ENCODE measurements at places on chromosomes 2 and 18.

- peak; percentile 3 for DNase-seq
These were observed 857 bp downstream of the DYM start for GRCh38 chr18:49459404-49460171.

GRCh38 chr2:8478471-8478793 lies 203.4 kb upstream of the ID2 start:
- no peak for DNase-seq

DNA sequence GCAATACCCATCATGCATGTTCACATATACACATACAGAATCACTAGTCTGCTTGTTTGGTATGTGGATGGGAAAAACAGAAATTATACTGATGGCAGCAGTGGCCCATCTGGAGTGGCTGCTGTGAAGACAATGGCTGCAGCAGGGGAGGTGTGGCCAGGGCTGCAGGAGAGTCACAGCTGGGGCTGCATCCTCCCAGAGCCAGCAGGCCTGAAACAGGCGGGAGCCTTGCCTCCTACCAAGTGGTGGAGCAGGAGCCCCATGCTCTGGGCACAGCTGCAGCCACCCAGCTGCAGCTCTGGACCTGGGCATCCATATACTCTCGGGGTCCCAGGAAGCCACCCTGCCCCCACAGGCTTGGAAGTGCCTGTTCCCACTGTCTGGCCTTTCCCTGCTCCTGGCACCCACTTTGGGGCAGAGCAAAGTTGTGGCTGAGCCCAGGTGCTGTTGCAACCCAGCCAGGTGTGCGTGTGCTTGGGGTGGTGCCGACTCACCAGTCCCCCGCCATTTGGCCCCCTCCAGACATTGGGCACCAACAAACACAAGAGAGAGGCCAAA lies 136.6 kb downstream of the SPAG16 start:
- no peak for DNase-seq

DNA sequence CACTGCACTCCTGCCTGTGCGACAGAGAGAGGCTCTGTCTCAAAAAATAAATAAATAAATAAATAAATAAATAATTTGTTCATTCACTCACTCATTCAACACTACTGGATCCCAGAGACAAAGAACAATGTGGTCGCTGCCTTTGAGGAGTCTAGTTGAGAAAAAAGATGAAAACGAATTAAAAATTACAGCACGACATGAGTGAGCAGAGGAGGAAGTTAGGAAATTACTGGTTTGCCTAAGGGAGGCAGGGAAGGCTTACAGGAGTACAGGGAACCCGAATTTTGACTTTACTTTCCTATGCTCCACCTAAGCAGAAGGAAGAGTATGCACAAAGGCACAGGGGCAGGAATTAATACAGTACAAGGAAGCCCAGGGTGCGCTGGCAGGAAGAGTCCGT lies 4.2 kb upstream of the KCMF1 start:
- DNase-seq: no peak

- no peak for DNase-seq
These were observed 84.4 kb upstream of the ATL2 start for GRCh38 chr2:38461470-38461869.

GRCh38 chr2:45699032-45699658 lies 47.7 kb downstream of the PRKCE start:
- DNase-seq: no peak

DNA sequence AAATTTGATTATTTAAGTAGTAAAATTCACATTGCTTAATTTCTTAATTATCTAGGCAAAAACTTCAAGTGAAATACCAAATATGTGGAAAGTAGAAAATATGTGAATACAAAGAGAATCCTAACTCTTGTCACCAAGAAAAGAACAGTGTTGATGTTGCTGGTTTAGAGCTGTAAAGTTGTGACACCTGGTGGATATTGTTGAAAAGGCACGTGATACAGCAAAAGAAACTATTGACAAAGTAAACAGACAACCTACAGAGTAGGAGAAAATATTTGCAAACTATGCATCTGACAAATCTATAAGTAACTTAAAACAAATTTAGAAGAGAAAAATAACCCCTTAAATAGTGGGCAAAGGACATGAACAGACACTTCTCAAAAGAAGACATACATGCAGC lies 25.6 kb upstream of the ZC3H15 start:
- no peak for DNase-seq

DNA sequence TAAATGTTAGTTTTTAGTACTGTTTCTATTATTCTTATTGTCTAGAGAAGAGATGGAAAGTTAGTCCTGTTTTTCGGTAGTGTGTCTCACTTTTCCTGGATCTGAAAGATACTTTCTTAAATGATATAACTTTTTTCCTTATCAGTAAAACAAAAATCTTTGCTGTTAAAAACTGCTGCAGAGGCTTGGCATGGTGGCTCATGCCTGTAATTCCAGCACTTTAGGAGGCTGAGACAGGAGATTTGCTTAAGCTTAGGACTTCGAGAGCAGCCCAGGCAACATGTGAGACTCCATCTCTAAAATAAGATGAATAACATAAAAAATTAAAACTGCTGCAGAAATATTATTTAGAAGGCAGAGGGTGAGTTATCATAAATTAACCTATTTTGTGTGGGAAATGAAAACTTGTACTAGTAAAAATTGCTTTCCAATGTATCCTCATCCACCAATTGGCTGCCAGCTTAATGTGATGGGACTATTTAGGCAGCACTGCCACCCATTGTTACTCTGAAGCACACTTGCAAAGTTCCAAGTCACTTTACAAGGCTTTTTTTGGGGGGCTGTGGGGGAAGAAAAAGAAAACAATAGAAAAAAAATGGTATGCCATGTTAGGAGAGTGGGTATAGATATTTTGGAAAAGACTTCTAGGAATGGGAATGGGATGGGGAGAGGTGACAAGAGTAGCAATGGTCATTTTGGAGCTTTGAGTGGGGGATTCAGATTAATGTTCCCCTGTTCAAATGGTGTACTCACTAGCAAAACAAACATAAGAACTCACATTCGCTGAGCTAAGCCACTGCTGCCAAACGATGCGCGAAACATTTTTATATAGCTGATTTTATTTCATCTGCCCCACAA lies 62.7 kb downstream of the MEIS1 start:
- DNase-seq: no peak

DNA sequence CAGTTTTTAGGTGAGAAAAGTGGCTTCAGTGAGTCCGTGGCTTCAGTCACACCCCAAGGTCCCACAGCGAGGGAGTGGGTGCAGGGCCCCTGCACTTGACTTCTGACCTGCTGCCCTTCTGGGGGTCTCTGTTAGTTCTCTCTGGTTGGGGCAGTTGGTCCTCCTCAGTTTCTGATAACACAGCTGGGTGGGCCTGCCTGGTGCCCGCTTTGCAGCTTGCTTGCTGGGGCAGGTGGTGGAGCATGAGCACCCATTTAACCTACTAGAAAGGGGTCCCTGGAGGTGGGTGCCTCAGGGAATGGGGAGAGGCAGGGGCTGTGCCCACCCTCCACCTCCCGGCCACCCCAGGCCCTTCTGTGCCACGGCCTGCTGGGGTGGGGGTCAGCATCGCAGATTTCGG lies 83.2 kb downstream of the ASB1 start:
- no peak for DNase-seq

GRCh38 chr2:197071213-197071612 lies 144.7 kb upstream of the PGAP1 start:
- DNase-seq: no peak

GRCh38 chr2:30772021-30772705 lies 35.1 kb downstream of the CAPN13 start:
- no peak for DNase-seq

DNA sequence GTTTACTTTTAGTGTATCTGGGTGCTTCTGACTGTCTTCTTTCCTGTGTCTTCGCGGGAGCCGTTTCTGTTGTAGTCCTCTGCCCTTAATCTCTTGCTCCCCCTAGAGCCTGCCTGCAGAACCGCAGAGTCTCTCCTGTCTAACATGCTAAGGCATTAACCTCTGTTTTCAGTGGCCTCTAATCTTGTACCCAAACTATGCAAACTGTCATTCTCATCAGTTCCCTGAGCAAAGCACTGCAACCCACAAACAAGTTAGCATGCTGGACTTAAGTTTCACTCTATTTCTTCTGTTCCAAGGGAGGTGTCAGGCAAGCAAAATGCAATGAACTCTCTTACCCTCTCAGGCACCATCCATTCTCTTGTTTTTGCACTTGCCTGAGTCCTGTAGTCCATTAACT lies 138.4 kb downstream of the OTX1 start:
- DNase-seq: no peak

GRCh38 chr18:1784113-1784512 lies 787.2 kb downstream of the METTL4 start:
- no peak for DNase-seq

DNA sequence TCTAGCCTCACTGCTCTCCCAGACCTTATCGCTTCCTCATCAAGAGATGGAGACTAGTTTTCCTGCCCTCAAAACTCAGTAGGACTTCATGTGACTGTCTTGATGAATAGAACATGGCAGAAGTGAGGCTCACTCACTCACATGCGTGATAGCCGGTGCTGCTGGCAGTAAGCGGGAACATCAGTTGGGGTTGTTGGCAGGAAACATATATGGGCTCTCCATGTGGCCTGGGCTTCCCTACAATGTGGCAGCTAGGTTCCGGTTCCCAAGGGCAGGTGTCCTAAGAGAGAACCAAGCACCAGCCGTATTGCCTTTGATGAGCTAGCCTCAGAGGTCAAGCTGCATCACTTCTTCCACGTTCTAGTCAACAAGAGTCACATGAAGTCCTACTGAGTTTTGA lies 15.2 kb upstream of the FAHD2A start:
- DNase-seq: no peak

DNA sequence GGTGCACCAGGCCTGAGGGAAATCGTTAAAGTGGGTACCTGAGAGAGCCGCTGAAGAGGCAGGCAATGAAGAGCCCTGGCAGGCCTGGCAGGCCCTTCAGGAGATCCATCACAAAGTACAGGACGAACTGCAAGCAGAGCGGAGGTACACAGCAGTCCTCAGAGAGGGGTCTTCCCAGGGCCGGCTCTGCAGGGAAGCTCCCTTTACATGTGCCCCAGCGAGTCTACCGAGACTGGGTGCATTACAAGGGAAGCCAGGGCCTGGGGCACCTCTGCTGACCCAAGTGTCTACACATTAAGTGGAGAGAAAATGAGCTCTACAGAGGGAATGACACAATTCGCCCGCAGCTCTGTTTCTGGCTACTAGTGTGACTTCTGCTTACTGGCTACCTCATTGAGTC lies 8.1 kb upstream of the ATRAID start:
- DNase-seq: no peak
